ENCODE measurements at places on chromosomes 12 and 14.

- DNase-seq, result no peak
Measured at GRCh38 chr12:120227233-120228040, 26.5 kb upstream of the RPLP0 start.

DNA sequence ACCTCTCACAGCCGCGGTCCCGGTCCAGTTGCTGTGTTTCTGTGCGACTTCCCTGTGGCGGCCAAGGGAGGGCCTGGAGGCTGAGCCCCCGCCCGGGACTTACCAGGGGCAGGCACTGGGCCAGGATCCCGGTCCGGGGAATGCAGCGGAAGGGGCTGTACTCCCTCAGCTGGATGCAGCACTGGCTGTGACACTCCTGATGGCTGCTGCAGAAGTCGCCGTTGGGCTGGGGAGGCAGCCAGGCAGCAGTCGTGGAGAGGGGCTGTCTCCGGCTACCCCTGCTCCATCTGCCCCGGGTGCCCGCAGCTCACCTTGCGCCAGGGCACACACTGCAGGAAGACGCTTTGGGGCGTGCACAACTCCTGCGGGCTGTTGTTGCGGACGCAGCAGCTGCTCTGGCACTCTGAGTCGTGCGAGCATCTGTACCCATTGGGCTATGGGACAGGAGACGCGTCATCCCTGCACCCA is 6.2 kb downstream of the LRCOL1 start:
- no peak for DNase-seq

GRCh38 chr12:31214626-31215517 is 111.1 kb downstream of the SINHCAF start:
- no peak for DNase-seq

- no peak for DNase-seq
Measured at GRCh38 chr12:102478405-102479098, 1.8 kb downstream of the IGF1 start.

DNA sequence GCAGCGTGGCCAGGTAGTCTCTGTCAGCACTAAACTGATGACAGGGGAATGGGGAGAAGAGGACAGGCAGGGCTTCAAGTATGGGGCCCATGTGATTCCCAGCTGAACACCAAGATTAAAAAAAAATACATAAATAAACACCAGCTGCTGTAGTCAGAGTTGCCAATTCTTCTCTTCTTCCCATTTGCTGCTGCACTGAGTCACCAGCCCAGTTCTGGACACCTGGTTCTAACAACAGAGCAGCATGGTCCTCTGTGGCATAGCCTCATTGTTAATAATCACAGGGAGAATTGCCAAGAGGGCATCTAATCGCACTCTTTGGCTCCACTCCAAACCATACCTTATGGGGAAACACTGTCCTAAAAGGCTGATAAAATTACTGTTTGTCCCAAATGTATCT is 15.1 kb downstream of the PPM1H start:
- no peak for DNase-seq

- no peak for DNase-seq
Measured at GRCh38 chr14:36626151-36626550, 35.5 kb upstream of the PAX9 start.

DNA sequence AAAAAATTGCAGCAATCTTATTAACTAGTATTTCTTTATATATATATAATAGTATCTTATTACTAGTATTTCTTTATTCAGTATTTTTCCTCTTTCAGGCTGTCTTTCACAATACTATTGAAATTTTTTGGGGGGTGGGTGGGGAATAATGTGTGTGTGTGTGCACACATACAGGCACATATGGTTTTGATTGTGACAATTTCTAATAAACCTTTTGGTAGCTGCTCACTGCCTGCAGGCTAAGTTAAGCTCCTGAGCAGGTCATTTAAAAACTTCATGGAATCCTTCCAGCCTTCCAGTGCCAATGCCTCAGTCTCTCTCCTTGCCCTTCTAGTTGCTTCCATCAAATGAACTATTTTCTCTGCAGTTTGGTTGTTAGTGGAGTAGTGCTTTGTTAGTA is 490.1 kb downstream of the PCNX1 start:
- no peak for DNase-seq

DNA sequence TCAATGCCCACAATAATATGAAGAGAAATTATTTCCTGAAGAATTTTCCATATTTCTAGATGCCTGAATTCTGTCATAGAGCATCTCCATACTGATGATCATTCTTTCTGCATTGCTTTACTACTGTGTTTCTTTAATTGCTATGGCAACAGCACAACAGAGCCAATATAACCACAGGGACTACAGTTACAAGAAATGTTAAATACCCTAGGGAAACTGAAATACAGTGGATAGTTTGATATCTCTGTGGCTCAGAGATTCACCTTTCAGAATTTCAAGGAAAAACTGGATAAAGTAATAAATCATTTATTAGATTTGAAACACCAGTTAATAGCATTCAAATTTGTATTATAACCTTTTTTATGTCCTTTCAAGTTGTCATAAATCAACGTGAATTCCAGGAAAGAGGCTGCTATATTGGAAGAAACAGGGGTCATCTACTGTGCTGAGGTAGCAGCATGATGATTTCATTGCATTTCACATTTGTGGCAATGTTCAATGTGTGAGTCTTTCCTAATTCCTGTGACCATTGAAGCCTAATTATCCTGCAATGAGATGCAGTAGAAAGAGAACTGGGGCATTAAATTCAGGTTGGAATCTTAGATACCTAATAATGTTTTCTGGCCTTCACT is 267.1 kb downstream of the LRFN5 start:
- DNase-seq, result no peak

Measured in activated T-helper 1 cell treated with Interleukin-2 at 50 U/mL for 16 hours (primary cell).